ENCODE measurements at places on chromosomes 5 and 9. TPM values are rescaled to one million over a fixed set of nuclear protein-coding genes. Genes with fewer than 3 reads are reported as not detected.

SV2C gene
- total RNA-seq: 0.03 TPM

TAF11L10 gene
- total RNA-seq: not detected

ACTBL2 gene
- total RNA-seq: not detected

UGCG gene
- total RNA-seq: 23.9 TPM

DNAH5 gene
- total RNA-seq: not detected

FER gene
- total RNA-seq: 4.4 TPM

LCN12 gene
- total RNA-seq: 2.4 TPM

KIF20A gene
- total RNA-seq: 43.4 TPM

All from activated naive CD4-positive, alpha-beta T cell treated with anti-CD3 and anti-CD28 coated beads, Interleukin-2, amount 10 ng/mL, durations not matched to agents 5 hours and 36 hours (primary cell).